ENCODE measurements at places on chromosomes 3 and 15. TPM values are rescaled to one million over a fixed set of nuclear protein-coding genes. Genes with fewer than 3 reads are reported as not detected.

GRCh38 chr3:31841515-31841914 lies 139.5 kb downstream of the OSBPL10 start:
- no peaks in the 10 kb centered on the region for H3K4me1 ChIP-seq
- H3K36me3 ChIP-seq, result no peaks in the 10 kb centered on the region
- H3K27ac ChIP-seq, result no peak overlapping the region
- H3K4me3 ChIP-seq, result no peak overlapping the region
- DNase-seq, result no peak
- no peaks in the 10 kb centered on the region for H3K27me3 ChIP-seq

DNA sequence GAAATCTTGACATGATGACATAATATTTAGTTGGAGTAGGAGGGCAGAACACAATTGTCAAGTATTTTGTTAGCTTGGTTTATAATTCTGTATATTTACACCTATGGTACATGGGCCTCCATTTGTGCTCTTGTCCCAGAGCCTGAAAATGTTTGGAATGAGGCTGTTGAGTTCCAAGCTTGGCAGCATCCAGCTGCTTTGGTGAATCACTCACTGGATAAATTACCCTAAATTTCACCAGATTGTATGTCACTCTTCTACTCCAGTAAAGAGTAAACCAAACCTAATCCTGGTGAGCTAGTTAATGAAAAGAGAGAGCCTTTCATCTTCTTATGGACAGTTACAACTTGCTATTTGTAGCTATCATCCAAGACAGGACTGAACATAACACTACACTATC lies 928.7 kb downstream of the DIPK2A start:
- no peaks in the 10 kb centered on the region for H3K36me3 ChIP-seq
- DNase-seq, result no peak
- no peaks in the 10 kb centered on the region for H3K4me1 ChIP-seq
- no peak overlapping the region for H3K4me3 ChIP-seq
- no peaks in the 10 kb centered on the region for H3K27me3 ChIP-seq
- no peak overlapping the region for H3K27ac ChIP-seq

DNA sequence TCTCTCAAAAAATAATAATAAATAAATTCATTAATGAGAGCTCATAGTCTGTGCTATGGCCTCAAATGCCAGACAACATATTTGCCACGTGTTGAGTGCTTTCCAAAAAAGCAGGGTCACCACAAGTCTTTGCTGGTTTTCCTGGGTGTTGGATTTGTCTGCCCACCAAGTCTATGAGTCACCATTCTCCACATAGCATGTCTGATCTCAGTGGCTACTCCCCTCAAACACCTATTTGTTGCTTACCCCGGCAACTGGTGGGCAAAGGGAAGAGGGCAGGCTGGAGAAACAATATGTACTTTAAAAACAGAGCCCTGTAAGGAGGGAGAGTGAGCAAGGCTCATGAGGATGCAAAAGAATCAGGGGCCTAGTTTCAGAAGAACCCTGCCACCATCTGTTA lies 120.0 kb upstream of the ARRDC4 start:
- no peak for DNase-seq
- H3K27ac ChIP-seq, result no peak overlapping the region
- H3K4me3 ChIP-seq, result no peak overlapping the region
- no peaks in the 10 kb centered on the region for H3K27me3 ChIP-seq
- no peaks in the 10 kb centered on the region for H3K36me3 ChIP-seq

The ROBO2 gene
- not detected for total RNA-seq
